Activated T-helper 1 cell treated with anti-CD3 and anti-CD28 coated beads, Interleukin-2, amount 50 U/mL, for 16 hours (primary cell): ENCODE measurements at places on chromosomes 12 and 14.
A peak's percentile ranks its signal among the peaks of the same experiment; 100 is the strongest.

- no peak for DNase-seq
Measured at GRCh38 chr14:77141214-77142004, at the start of gene ZDHHC22. TSS of gene ZDHHC22 (minus strand) at chr14:77141791. CDS start at chr14:77139738, 2,053 bp downstream.

DNA sequence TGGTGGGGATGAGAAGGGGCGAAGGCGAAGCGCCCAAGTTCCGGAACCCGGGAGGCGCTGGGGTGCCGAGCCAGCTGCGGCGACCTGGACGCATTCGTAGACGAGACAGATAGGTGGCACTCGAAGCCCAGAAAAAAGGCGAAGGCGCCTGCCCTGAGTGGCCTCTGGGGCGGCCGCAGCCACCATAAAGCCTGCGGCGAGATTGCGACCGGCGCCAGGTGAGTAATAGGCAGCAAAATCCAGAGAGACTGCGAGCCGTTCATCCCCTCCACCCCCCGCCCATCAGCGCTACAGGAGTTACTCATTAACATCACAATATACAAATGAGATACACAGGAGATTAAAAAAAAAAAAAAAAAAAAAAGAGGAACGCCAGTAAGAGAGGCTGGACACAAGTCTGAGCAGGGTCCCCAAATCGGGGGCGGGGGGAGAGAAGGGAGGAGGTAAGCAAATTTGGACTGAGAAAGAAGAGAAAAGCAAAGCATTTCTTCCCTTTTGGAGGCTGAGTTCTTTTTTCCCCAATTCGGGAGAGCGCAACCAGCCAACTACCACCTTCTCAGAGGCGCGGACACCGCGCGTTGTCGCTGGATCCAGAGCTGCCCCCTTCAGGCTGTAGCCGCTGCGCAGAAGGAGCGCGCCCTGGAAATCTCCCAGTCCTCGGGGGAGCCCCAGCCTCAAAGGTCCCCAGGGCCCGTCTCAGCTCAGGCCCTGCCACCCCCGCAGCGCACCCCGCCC is 15.7 kb downstream of the TBX3 start:
- DNase-seq = no peak

GRCh38 chr14:104876251-104876699 is 11.2 kb downstream of the CEP170B start:
- DNase-seq = no peak

GRCh38 chr14:61923348-61923747 is 161.1 kb downstream of the SNAPC1 start:
- no peak for DNase-seq

GRCh38 chr12:153080-153746 is 60.7 kb downstream of the SLC6A12 start:
- peak; percentile 6 for DNase-seq

DNA sequence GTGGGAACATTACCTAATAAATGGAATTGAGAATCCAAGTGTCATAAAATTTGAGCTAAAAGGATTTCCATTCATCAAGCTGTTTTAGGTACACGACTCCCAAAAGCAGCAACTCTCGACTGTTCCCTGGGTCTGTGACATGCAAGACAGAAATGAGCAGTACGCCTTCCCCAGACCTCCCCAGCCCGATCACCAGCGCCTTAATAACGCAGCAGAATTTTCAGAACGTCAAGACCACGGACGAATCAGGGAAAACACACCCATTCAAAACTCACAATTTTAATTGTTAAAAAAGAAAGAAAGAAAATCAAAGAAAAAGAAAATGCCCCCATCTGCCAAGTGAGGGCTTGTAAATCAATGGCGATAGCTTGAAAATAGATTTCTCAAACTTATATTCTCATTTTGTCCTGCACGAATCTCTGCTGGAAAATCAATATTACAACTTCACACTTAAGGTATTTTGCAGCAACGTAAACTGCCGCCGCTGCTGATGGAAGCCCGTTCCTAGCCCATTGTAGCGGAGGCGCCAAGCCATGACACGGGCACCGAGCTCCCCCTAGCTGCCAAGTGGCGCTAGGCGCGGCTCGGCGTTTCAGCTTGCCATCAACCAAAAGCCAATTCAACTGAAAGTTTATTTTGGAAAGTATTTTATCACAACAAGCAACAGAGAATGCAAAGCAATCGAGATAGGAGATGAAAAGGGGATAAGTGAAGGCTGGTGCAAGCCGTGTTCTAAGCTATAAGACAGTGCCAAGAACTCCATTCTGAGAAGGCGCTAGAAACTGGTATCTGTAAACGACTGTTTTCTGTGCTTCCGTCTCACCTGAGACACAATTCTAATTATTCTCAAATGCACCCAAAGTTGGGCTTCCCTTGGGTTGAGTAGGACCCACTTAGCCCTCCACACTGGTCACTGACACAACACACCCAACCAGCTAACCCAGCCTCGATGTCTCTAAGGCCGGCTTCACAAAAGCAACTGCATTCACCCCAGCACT is 5.5 kb downstream of the BCL11B start:
- DNase-seq = peak; percentile 82
